ENCODE measurements at places on chromosomes 4 and X.

- DNase-seq, result no peak
Measured at GRCh38 chr4:6470502-6471306, 1.7 kb downstream of the PPP2R2C start.

DNA sequence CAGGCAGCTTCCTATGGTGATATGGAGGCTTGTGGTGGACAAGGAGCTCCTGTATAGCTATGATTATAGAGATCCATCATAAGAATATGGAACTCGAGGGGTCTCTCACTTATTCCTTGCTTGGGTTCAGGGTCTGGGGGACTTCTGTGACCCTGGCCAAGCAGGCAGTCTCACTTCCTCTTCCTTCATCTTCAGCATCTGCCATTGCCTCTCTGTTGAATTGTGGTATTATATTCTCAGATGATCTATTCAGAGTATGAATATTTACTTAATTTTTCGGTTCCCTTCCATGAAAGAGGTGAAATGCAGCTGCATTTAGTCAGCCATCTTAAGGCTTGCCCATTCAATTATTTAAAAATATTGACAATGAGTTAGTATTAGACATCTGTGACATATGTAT is 292.9 kb downstream of the SPIN4 start:
- DNase-seq, result no peak

DNA sequence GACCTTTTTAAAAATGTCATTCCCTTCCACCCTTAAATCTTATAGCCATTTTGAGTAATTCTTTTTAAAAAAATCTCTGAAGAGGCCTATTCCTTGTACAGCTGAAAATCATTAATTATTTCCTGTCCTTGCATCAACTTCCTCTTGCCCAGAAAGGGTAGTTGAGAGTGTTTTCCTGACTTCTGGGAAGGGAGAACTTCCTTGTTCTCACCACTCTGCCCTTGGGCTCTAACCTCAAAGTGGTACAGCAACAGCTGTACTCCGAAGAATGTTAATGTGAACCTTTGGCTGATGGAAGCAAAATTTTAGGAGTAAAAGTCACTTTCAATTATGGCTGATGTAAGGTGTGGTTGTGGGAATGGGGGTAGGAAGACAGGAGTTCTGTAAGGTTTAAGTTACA is 15.1 kb upstream of the FABP2 start:
- no peak for DNase-seq

DNA sequence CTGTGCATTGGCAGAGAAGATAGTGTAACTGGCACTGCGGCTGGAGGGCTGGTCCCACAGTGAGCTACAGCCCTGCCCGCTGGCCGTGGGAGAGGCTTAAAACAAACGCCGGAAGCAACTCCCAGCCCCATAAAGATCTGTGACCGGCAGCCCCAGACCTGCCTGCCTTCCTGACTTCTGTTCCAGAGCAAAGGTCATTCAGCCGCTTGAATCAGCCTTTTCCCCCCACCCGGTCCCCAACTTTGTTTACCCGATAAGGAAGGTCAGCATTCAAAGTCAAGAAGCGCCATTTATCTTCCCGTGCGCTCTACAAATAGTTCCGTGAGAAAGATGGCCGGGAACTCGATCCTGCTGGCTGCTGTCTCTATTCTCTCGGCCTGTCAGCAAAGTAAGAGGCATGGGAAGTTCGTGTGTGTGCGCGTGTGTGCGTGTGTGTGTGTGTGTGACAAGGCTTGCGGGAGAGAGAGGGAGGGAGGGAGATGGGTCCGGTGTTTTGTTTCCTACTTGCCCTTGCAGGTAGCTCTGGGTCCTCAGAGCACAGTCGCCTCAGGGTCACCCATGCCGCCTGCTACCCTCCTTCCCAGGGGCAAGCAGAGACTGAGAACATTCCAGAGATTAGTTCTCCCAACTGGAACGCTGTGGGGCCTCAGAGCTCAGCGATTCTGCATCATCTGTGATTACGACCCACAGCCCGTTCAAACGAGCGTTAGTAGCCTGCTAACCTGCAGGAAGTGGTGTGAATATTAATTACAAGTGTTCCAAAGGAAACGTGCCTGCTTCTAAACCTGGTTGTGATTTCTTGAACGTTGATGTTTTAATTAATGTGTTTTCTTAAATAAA is at the start of gene MGST2:
MGST2 (plus strand) TSS at position 130 of the 840 bp plus-strand sequence; CDS start at position 331, 201 bp downstream.
- no peak for DNase-seq

GRCh38 chr4:80921441-80921840 is 109.1 kb upstream of the BMP3 start:
- DNase-seq, result no peak

DNA sequence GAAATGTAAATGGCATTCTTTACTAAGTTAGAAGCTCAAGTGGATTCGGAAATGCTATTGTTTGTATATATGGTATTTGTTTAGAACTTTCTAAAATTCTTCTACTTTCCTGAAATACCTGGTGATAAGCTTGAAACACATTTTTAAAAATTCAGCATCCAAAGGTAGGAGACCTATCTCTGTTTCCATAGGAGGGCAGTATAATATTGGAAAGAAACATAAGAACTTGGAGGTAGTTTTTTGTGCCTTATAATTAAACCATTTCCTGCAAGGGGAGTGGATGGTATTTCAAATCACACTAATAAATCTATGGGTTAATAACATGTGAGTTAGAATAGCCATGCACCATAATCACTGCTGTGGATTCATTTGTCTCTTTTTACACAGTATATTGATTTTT is 217.4 kb upstream of the AADAT start:
- no peak for DNase-seq

DNA sequence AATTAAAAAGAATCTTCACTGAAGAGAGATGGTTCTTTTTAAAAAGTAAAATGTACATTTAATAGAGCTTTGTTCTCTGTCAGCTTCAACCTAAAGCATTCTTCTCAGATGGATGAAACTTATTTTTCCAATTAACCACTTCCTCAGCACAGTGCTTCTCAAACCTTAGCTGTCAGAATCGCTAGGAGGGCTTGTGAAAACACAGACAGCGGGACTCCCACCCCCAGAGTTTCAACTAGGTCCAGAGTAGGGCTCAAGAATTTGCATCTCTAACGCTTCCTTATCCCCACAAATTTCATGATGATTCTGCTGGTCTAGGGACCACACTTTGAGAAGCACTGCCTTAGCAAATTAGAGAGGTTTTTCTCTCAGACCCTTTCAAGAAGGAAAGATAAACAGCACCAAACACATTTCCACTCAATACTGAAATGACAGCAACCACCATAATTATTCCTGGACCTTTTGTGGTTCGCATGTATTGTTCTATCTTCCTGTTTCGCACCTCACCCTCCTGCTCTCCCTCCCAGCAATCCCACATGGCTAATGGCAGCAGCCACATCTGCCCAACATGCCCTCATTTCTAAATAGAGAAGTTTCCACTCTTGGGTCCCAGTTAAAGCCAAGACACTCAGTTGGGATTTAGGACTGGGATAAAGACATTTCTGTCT is 73.2 kb downstream of the ZNF827 start:
- no peak for DNase-seq

DNA sequence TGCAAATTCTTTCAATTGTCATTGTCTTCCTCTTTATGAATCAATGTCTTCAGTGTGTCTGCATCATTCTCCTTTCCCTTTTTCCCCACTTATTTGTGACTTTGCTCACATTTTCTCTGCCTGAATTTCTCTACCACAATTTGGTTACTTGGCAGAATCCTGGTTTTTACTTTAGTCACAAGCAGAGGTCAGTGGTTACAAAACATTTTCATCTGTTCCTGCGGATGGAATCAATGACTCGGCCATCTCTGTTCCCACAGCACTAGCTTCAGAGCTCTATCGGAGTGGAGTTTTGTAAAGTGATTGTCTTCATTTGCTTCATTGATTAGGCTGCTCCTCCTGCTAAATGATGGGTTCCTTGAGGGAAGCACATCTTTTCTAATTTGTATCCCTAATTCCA is 501.3 kb upstream of the AADAT start:
- DNase-seq, result no peak

DNA sequence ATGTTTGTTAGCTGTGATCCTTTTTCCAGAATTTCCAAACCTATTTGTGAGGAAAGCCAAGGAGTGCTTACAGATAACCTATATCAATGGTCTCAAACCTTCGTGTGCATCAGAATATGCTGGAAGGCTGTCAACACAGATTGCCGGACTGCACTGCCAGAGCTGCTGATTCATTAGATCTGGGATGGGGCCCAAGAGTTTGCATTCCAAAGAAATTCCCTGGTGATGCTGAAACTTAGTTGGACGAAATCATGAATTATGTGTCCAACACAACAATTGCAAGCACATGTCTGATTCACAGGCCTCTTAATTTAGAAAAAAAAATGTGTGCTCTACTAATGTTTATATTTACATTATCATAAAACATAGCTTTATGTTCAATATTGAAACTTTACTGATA is 544.0 kb upstream of the AMOT start:
- no peak for DNase-seq

- DNase-seq, result no peak
Measured at GRCh38 chr4:53511014-53511413, 80.3 kb downstream of the LNX1 start.

- DNase-seq, result no peak
Measured at GRCh38 chr4:47690611-47691010, 147.3 kb downstream of the CORIN start.

DNA sequence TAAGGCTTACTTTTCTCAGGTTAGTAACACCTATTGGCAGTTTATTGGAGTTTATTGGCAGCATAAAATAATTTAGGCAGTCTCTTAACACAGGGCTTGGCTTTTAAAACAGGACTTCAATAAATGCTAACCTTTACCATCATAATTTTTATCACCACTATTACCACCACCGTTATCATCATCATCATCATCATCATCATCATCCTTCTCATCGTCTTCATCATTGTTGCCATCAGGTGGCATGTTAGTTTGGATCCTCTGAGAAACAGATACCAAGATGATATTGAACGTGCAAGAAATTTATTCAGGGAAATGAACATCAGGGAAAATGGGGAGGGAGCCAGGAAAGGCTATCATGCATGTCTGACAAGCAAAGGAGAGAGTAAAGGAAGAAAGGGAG is 16.2 kb downstream of the GBA3 start:
- no peak for DNase-seq

- no peak for DNase-seq
Measured at GRCh38 chr4:107993969-107994368, 4.3 kb downstream of the HADH start.

DNA sequence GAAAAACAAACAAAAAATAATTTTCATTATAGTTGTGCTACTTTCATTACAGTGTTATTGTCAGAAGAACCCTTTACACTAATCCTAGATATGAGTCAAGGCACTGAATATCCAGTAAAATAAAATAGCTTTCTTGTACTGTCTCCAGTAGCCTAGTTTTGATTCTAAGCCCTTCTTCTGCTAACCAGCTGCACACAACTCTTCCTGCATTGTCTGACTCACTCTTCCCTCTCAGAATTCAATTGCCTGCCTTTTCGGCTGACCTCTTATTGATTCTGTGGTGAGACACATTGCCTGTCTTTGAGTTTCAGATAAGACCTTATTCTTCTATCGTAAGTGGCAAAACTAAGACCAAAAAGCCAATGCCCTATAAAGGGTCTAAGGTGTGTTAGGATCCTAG is 26.7 kb upstream of the PCDH18 start:
- DNase-seq, result no peak

DNA sequence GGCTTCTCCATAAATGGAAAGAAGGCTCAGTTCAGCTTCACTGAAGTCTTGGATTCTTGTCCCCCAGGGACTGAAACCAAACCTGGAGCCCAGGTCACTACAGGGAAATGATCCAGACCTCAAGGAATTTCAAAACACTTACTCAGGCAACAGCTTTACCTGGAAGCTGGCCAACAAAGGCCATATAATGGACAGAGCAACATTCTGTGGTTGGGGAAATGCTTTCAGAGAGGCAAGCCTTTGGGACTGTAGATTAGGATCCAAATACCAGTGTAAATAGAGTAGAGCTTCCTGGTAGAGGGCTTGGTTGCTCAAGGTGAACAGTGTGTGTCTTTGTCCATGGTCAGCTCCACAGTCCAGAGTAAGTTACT is 57.0 kb upstream of the PROM1 start:
- DNase-seq, result no peak

GRCh38 chr4:153560908-153561307 is 94.7 kb downstream of the TMEM131L start:
- DNase-seq, result no peak

DNA sequence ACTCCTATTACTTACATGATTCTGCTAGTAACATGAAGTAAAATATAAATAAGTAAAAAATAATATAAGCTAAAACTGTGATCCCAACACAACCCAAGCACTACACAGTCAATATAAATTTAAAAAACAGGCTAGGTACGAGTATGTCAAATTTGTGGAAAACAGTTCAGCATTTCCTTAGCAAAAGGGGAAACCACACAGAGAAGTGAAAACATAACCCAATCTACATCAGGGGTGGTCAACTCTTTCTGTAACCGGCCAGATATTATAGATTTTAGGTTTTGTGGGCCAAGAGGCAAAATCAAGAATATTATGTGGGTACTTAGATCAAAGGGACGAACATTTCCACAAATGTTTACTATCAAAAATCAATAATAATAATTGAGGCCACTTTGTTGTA is 70.1 kb downstream of the CHST7 start:
- DNase-seq, result no peak

- DNase-seq, result no peak
Measured at GRCh38 chrX:19512961-19513360, 2.3 kb downstream of the MAP3K15 start.

GRCh38 chr4:114286262-114286810 is 306.9 kb upstream of the ARSJ start:
- no peak for DNase-seq

GRCh38 chr4:153765894-153766293 is 6.1 kb upstream of the RNF175 start:
- no peak for DNase-seq

DNA sequence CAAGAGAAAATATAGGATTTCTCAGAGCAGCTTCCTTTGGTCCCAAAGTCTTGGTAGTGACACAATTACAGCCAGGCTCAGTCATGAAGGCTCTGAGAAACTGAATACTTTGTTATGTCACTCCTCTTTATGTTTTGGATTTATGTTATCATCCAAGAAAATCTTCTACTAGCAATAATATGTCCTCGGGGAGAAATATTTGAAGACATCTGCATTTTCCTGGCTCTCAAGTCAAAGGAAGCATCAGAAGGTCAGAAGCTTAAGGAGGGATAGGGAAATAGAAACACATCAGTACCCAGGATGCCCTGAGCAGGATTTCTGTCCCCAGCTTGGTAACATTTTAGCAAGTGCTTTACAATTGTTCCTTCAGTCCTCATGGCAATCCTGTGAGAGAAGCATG is 54.0 kb downstream of the C4orf33 start:
- DNase-seq, result no peak

- no peak for DNase-seq
Measured at GRCh38 chr4:132956962-132957361, 192.1 kb upstream of the PCDH10 start.

GRCh38 chr4:140717313-140717712 is 38.9 kb downstream of the TBC1D9 start:
- no peak for DNase-seq

- no peak for DNase-seq
Measured at GRCh38 chr4:127000110-127000509, 632.6 kb upstream of the INTU start.

DNA sequence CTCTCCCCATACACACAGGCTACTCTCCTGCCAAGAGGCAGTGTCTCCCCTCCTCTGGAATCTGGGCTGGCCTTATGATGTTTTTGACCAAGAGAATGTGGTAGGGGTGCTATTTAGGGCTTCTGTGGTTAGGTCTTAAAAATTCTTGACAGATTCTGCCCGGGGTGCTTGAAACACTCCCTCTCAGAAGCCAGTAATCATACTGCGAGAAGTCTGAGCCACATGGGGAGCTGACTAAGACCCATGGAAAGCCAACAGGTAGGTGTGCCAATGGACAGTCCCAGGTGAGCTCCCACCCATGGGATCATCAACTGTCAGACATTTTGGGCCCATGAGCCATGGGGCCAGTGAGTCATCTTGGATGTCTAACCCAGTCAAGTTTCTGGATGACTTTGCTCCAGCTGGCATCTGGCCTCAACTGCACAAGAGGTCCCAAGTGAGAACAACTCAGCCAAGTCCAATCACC is 315.7 kb downstream of the FBXW7 start:
- no peak for DNase-seq

All from stimulated activated CD8-positive, alpha-beta memory T cell treated with anti-CD3 and anti-CD28 coated beads, Interleukin-4, amount 100 ng/mL, for 4 hours (primary cell).